Stimulated activated CD8-positive, alpha-beta memory T cell treated with anti-CD3 and anti-CD28 coated beads, Interleukin-4, amount 100 ng/mL, for 1 hour (primary cell): ENCODE measurements at places on chromosomes 3 and 15.

DNA sequence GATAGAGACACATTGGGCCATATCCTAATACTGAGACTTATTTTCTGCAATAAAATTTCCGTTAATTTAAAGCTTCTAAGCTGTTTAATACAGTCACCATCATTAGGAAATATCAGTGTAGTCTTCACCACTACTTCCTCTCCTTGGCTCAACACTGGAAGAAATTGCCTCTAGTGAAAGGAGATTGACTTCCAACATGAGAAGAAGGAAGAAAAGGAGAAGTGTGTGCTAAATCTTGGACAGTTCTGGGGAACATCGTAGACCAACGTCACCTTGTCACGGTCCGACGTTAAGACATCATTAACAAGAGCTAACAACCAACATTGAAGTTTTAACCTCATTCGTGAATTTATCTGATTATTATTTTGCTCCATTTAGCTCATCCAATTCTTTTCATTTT is 987.0 kb upstream of the CFAP20DC start:
- no peak for DNase-seq

- DNase-seq, result no peak
Measured at GRCh38 chr3:123331651-123332050, 117.2 kb downstream of the ADCY5 start.

DNA sequence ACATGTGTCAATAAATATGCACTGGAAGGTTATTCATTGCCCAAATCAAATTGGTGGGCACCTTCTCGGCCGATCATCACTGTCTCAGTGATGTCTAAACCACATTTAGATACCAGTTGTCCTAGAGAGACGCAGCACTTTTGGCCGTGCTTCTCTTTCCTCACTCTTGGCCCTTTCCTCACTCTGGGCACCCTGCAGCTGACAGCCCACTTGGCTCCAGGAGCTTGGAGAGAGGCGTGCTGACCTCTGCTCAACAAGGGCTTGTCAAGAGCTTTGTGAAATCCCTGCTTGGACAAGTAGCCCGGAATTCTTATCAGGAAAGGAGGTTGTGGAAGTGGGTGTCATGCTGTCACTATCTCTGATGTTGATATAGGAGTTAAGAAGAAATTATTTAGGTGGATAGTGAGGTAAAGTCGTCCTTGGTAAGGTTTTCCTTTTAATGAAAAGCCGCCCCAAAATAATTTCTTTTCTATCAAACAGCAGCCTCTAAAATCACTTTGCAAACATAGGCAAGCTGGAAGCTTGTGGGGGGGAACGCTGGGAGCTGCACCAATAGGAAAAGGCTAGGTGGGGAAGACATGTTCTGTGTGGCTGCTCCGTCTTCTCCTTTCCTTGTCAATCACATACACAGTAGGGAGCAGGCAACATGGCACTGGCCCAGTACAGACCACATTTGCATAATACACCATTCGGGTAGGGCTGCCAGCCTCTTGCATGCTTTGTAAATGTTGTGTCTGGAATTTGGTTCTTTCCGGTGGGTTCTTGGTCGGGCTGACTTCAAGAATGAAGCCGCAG is 126.8 kb upstream of the UBE3A start:
- no peak for DNase-seq

GRCh38 chr3:127072971-127073783 is 90.3 kb downstream of the PLXNA1 start:
- no peak for DNase-seq

DNA sequence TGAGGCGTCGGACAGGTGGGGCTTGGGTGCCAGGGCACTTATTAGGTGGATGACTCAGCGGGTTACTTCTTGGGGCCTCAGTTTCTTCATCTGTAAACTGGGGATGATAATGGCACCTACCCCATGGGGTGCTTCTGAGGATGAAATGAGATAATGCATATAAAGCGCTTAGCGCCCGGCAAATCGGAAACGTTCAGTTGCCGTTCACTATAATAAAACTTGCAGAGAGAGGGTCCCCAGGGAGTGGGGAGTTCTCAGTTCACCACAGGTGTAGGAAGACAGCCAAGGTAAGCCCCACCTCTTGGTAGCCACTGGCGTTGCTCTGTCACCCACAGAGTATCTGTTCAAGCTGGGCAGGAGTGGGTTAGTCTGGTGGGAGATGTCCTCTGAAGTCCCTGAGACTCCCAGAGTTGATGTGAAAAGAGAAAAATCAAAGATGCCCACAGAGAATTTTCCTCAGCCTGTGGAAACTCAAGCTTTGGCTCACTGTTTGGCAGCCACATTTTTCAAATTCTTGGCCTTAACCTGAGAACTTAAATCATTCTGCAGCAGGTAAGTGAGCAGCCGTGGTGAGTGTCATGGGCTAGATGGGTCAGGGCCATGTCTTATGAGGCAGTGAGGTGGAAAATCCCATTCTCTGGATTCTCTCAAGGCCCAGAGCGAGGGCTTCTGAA is 221.5 kb upstream of the BHLHE40 start:
- DNase-seq, result no peak

- DNase-seq, result no peak
Measured at GRCh38 chr15:63350178-63350621, 31.4 kb downstream of the CA12 start.

DNA sequence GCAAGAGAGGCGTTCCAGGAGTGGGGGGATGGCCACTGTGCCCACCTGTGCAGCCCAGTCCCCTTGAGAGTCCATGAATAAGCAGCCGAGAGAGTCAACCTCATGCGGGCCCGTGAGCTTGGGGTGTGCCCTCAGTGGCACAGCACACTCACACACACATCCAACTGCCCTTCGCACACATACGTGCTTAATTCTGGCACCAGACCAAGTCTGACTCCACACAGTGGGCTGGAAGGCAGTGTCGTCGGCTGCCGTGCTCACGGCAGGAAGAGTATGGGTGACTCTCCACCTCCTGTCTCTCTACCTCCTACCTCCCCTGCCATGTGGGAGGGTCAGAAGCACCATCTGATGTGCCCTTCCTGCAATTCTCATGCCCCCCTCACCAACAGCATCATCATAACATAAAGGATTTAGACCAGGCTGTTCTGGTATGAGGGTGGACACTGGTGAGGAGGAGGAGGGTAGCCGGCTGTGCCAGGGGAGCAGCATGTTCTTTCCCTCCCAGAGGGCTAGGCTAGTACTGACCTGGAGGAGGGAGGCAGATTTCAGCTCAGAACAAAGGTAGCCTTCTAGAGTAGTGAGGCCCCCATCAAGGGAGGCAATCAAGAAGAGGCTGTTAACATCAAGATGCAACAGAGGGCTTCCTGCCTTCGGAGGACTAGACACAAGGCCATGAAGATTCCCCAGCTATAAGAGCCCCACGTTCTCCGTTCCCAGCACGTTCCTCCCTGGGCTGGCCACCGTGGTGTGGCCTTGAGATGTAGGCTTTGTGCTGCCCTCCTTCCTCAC is 5.3 kb upstream of the STRA6 start:
- DNase-seq, result no peak

GRCh38 chr3:160691151-160691550 is 14.2 kb downstream of the ARL14 start:
- DNase-seq, result no peak

DNA sequence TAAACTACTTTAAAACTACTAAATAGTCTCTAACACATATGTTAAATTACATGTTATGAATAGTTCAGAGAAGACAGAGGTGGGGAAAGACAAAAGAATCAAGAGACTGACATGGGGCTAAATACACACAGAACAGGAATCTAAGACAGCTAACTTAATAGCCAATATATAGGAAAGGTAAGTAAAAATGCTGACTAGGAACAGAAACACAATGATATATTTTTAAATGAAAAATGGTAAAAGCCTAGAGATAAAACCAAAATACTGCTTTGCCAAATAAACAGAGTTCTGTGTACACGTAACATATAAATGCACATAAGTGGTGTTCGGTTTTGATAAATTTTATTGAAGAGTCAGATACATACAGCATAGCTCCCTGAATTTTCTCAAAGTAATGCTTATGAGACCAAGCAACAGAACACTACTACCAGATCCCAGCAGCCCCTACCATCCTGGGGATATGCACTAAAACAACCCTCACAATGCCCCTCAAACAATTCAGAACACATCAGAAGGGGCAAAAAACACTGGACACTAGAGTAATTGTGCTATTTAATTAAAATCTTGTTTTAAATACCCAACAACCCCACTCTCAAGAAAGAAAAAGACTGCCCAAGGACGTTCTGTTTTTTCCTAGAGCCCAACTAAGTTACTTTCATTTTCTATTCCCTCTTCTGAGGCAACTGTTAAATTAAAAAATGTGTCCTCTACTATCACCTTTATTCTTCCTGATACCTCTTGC is 121.1 kb downstream of the ADAM10 start:
- no peak for DNase-seq

GRCh38 chr15:65812916-65813315 is 20.8 kb upstream of the DENND4A start:
- no peak for DNase-seq

DNA sequence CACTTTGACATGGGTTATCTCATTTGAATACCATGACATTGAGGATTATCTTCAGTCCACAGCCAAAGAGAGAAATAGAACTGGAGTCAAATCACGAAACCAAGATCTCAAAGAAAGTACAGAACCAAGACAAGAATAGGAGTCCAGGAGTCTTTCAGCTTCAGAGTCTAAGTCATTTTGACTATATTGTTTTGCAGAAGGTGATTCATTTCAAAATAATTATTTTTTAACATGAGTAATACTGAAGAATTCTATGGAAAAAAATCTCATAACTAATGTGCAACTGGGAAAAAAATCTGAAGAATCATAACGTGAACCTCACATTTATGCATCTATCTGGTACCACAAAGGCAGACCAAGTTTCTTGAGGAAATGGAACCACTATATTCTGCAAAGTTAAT is 60.3 kb downstream of the UBE3A start:
- DNase-seq, result no peak

DNA sequence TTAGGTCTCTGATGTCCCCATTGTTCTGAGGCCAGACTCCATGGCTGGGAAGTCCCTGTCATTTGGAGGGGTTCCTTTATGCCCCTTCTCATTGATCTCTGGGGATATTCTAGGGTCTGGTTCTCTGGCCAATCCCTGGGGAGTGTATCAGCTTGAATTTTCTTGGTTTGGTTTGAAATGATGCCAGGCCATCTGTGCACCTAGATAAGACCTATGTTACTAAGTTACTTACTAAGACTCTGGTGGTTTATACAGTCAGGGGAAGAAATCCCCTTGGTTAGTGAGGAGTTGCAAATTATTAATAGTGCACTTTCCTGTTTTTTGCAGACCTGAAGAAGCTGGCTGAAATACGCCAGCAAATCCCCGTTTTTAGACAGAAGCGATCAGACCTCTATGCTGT is 20.3 kb downstream of the NIT2 start:
- no peak for DNase-seq

DNA sequence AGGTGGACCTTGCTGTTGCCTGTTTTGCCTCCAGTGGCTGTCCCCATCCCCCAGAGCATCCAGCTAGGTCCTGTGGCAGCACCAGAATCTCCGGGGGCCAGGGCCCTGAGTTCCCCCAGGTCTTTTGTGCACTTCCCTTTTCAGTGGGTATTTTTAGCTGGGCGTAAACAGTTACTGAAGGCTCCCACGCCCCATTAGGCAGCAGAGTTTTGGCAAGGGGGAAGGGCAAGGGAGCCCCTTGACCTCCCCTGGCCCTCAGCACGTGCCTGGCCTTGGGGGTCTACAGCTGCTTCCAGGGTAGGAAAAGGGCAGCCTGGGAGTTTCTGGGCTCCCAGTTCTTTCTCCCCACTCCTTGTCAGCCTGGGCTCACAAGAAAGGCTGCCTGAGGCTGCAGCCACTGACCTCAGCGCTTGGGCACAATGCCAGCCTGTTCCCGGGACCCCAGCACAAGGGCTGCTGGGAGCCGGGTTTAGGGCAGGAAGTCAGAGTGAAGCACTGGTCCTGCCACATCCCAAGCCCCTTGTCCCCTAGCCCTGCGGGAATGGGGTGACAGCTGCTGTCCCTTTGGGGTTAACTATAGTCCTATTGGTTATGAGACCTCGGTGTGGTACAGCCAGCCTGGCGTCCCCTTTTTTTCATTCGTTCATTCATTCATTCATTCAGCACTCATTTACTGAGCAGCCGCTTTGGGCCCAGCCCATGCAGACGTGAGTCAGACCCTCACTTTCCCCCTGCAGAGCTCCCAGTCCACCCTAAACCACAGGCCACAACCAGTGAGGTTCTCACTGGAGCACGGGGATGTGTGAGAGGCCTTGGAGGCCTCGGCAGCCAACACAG is 8.4 kb downstream of the CSK start:
- DNase-seq, result no peak

GRCh38 chr3:52393131-52393807 is 51.6 kb downstream of the SEMA3G start:
- DNase-seq, result no peak

- no peak for DNase-seq
Measured at GRCh38 chr15:42737529-42738328, 801 bp upstream of the CDAN1 start.

DNA sequence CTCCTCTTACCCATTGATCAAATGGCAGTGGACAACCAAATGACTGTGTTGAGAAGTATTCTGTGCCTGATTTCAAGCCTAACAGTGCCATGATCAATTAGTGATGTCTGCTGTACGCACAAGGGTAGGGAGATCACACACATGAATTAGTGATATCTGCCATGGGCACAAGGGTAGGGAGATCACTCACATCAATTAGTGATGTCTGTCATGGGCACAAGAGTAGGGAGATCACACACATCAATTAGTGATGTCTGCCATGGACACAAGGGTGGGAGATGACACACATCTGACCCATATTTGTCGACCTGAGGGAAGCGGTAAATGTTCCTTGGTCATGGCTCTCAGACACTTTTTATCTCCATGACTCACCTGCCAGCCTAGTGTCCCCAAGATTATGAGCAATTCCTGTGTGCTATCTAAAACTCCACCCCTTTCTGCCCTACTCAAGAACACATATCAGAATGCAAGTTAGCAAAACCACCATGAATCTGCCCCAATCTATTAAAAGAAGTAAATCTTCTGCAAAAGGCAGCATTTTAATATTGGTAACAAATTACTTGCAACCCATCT is 165.0 kb downstream of the NTRK3 start:
- no peak for DNase-seq

DNA sequence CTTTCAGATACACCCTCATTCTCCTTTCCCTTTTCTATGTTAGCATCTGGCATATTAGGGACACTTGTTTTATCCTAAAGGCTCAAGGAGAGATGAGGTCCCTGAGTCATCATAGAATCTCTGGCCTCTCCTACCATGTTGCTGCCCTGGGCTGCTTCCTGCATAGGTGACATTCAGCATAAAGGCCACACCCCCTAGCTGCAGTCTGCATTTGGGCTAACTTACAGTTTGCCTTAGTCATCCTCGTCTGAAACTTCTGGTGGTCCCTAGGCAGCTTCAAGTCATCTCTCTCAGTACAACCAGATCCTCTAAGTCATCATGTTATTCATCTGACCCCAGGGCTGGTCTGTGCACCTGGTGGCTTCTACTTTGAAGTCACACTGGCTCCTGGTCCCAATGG is 982.7 kb upstream of the NR2F2 start:
- DNase-seq, result no peak

DNA sequence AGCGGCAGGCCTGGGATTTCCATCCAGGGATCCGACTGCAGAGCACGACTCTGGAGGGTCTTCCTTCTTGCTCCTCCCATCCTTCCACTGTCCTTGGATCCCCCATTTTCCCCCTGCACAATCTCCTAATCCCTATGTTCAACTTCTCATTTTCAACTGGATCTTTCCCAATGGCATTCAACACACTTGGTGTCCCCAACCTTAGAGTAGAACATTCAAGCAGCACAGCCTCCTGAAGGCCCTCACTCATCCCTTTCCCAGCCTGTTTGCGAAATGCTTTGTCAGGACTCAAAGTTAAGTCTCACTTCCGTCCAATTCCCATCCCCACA is 32.3 kb downstream of the RPN1 start:
- DNase-seq, result no peak
